HT-29 (cell line): ENCODE measurements at places on chromosomes 5 and 9. TPM values are rescaled to one million over a fixed set of nuclear protein-coding genes. Genes with fewer than 3 reads are reported as not detected.

DNA sequence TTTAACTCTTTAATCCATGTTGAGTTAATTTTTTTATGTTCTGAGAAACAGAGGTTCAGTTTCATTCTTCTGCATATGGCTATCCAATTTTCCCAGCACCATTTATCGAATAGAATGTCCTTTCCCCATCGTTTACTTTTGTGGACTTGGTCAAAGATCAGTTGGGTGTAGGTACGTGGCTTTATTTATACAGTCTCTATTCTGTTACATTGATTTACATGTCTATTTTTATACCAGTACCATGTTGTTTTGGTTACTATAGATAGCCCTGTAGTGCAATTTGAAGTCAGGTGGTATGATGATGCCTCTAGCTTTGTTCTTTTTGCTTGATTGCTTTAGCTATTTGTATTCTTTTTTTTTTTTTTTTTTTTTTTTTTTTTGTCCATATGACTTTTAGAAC, 462.0 kb downstream of the HTR1A start:
- no peak for DNase-seq

GRCh38 chr5:146877783-146878475, 628 bp downstream of the PPP2R2B start:
- no peak for DNase-seq

GRCh38 chr5:113989278-113989912, 372.5 kb upstream of the KCNN2 start:
- no peak for DNase-seq

Gene F2RL2
- total RNA-seq = 0.34 and 0.38 TPM in 2 replicates

Gene SLC1A3
- total RNA-seq = 0.52 TPM in 1 of 2 replicates, not detected in the other

Gene C6
- not detected in 2 replicates for total RNA-seq

Gene GRIA1
- total RNA-seq = not detected in 2 replicates
